NCI-H2081 (cell line): ENCODE measurements at places on chromosomes 13 and 19.

DNA sequence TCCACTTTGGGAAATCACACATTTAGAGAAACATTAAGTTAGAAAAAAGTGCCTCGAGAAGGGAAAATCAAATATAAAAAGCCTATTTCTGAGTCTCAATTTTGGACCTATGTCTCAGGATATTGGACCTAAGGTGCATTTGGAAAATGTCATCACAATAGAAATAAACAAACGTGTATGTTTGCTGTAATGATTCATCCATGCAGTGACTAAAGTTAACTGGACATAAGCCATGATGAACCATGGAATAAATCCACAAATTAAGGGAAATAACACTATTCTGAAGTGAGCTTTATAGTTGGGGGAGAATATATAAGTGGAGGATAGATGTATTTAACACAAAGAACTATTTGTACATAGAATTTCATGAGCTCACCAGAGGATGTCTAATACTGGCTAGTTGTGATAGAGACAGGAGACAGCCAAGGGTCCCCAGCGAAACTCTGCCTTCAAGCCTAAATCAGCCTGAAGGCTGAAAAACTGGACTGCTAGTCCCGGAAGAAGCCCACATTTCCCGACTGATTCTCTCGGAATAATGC, 963.3 kb upstream of the SPRY2 start:
- no peak for DNase-seq

DNA sequence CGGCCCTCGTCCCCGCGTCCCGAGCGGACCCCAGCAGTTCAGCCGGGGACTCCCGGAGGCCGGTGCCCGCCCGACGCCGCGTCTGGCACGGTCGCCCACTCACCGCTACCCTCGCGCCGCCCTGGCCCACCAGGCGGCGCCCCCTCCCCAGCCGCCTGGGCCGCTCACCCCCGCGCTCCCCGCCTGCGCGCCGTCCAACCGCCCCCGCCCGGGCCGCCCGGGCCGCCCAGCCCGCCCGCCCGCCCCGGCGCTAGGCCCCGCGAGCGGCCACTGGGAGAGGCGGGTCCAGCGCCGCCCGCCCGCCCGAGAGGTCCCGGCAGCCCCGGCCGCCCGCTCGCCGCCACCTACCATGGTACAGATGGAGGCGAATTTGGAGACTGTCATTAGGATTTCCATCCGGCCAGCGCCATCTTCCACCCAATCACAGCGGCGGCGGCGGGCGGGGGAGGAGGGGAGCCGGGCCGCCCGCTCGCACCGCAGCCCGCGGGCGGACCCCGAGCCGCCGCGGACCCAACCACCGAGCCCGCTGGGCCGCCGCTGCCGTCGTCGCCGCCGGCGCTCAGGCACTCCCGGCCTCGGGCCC, at the start of gene USP12:
TSS of gene USP12 (minus strand) at position 568 of the 583 bp plus-strand sequence. CDS start at position 396, 172 bp downstream.
- no peak for DNase-seq

- no peak for DNase-seq
These were observed 14.2 kb upstream of the LENG8 start for GRCh38 chr19:54434873-54435214.

GRCh38 chr19:484494-484893, 11.8 kb upstream of the MADCAM1 start:
- no peak for DNase-seq

DNA sequence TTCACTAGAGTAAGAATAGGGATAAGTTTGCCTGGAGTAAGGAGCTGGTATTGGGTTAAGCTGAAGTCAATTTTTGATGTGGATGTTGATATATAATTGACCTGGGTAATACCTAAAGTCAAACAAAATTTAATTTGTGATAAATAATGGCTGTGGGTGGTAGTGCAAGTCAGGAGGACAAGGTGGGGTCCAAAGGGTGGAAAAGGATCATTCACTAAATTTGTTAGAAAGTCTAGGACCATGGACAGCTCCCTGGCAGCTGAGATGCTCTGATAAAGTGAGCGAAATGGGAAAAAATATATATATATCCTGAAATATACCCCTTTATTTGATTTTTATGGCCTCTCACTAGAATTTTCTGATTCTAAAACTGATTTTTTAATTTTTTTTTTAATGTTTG, 463.5 kb downstream of the GPC6 start:
- no peak for DNase-seq

DNA sequence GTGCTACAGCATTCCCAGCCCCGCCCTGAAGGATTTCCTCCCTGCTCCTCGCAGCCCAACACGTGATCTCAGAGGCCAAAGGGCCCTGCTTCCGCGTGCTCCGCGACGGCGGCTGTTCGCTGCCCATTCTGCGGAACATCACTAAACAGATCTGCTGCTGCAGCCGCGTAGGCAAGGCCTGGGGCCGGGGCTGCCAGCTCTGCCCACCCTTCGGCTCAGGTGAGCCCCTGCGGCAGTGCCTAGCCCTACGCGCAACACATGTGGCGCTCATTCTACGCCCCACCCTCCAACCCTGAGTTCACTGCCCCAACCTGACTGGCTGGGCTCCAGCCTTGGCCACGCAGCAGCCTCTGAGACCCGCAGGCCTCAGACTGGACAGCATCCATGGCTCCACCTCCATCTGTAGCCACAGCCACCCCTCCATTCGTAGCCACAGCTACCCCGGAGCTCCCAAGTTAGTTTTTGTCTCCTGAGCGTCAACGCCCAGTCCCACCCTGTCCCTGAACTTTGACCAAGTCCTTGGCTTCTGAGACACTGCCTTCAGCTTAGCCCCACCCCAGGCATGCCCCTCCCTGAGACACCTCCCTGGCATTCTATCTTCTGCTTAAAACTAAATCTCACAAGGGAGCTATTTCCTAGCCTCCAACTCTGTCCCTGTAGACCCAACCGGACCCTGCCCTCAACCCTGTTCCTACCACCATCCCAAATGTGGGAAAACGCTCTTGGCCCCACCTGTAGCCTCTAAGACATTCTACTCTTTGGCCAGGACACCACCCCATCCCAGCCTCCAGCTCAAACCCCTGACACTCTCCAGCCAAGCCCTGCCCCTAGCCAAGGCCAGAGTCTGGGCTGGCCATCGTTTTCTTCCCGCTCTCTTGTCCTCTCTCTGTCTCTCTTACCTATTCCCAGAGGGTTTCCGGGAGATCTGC, 6.4 kb downstream of the LTBP4 start:
- no peak for DNase-seq

GRCh38 chr13:24458736-24459135, 53.8 kb downstream of the PARP4 start:
- no peak for DNase-seq
